ENCODE measurements at places on chromosomes 1 and 21. TPM values are rescaled to one million over a fixed set of nuclear protein-coding genes. Genes with fewer than 3 reads are reported as not detected.

- DNase-seq, result no peak
- H3K4me1 ChIP-seq, result peaks cover 12% of the 10 kb centered on the region
- no peak overlapping the region for H3K27ac ChIP-seq
- peaks cover 4% of the 10 kb centered on the region for H3K36me3 ChIP-seq
Measured at GRCh38 chr1:204454476-204454875, 40.1 kb downstream of the PIK3C2B start.

GRCh38 chr1:55180075-55180670 is 35.0 kb downstream of the USP24 start:
- no peak overlapping the region for H3K27ac ChIP-seq
- peaks cover 15% of the 10 kb centered on the region for H3K36me3 ChIP-seq
- no peaks in the 10 kb centered on the region for H3K27me3 ChIP-seq
- DNase-seq, result no peak
- no peak overlapping the region for H3K4me3 ChIP-seq

DNA sequence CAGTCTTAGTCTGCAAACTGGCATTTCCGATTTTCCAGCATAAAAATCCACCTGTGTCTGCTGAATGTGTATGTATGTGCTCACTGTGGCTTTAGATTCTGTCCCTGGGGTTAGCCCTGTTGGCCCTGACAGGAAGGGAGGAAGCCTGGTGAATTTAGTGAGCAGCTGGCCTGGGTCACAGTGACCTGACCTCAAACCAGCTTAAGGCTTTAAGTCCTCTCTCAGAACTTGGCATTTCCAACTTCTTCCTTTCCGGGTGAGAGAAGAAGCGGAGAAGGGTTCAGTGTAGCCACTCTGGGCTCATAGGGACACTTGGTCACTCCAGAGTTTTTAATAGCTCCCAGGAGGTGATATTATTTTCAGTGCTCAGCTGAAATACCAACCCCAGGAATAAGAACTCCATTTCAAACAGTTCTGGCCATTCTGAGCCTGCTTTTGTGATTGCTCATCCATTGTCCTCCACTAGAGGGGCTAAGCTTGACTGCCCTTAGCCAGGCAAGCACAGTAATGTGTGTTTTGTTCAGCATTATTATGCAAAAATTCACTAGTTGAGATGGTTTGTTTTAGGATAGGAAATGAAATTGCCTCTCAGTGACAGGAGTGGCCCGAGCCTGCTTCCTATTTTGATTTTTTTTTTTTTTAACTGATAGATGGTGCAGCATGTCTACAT is 2.5 kb upstream of the OLFML3 start:
- H3K4me3 ChIP-seq, result no peak overlapping the region
- H3K36me3 ChIP-seq, result peaks cover 28% of the 10 kb centered on the region
- H3K4me1 ChIP-seq, result peaks cover 22% of the 10 kb centered on the region

DNA sequence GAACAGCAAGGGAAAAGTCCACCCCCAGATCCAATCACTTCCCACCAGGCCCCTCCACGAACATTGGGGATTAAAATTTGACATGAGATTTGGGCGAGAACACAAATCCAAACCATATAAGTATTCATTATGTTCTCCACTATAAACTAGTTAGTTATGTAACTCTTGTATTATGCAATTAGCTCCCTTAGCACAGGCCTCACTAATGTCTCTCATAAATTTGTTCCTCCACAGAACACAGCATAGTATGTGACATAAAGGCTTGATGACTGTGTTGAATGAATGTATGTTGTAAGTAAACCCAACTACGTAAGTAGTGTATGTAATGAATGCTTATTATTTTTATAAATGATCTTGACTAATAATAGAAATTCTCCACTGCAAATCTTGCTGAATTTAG is 223.3 kb upstream of the ZRANB2 start:
- H3K27ac ChIP-seq, result no peak overlapping the region
- no peak for DNase-seq
- H3K4me3 ChIP-seq, result no peak overlapping the region
- no peaks in the 10 kb centered on the region for H3K36me3 ChIP-seq
- no peaks in the 10 kb centered on the region for H3K4me1 ChIP-seq

- no peak for DNase-seq
- H3K4me3 ChIP-seq, result no peak overlapping the region
- H3K4me1 ChIP-seq, result no peaks in the 10 kb centered on the region
- no peaks in the 10 kb centered on the region for H3K36me3 ChIP-seq
- no peaks in the 10 kb centered on the region for H3K27me3 ChIP-seq
Measured at GRCh38 chr1:177247623-177248176, 76.9 kb downstream of the BRINP2 start.

GRCh38 chr1:19465650-19466049 is 19.7 kb downstream of the CAPZB start:
- no peak overlapping the region for H3K27ac ChIP-seq
- no peak for DNase-seq
- no peaks in the 10 kb centered on the region for H3K27me3 ChIP-seq
- H3K4me1 ChIP-seq, result peaks cover 48% of the 10 kb centered on the region
- no peak overlapping the region for H3K4me3 ChIP-seq

GRCh38 chr1:64387389-64388285 is 82.3 kb upstream of the CACHD1 start:
- H3K4me1 ChIP-seq, result no peaks in the 10 kb centered on the region
- no peak overlapping the region for H3K4me3 ChIP-seq
- no peaks in the 10 kb centered on the region for H3K27me3 ChIP-seq
- no peak overlapping the region for H3K27ac ChIP-seq
- no peak for DNase-seq

DNA sequence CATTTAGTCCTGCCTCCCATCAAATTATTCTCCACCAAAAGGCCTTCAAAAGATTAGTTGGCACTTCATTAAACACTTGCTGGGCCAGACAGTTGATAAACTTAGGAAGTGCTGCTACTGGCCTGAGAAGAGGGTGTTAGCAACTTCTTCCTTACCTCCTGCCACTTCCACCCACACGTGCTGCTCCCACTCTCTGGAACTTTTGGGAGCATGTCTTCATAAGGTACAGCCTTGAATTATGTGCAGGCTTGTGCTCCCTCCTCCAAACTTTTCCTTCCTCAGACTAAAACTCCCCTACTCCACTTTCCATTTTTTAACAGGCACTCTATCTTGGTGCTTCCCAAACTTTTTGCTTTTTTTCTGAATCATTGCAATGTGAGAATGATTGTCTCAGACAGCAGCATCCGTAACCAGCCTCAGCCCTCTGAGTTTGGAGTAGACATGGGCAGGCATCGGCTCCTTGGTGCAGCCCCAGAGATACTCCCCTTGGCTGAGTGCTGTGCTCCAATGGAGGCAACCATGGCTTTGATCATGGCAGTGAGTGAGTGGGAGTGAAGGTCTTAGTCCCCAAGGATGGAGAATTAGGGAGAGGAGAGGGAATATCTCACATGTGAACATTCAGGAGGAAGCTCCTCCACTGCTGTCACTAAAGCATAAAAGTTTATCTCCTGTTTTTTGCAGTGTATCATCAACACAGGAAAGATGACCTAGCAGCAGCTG is 8.7 kb upstream of the LELP1 start:
- H3K27me3 ChIP-seq, result no peaks in the 10 kb centered on the region
- DNase-seq, result no peak
- no peak overlapping the region for H3K4me3 ChIP-seq
- H3K4me1 ChIP-seq, result no peaks in the 10 kb centered on the region

GRCh38 chr1:230145505-230145899 is 78.5 kb downstream of the GALNT2 start:
- H3K27me3 ChIP-seq, result no peaks in the 10 kb centered on the region
- H3K27ac ChIP-seq, result no peak overlapping the region
- no peaks in the 10 kb centered on the region for H3K36me3 ChIP-seq
- no peak overlapping the region for H3K4me3 ChIP-seq
- DNase-seq, result no peak

- DNase-seq, result no peak
- no peaks in the 10 kb centered on the region for H3K27me3 ChIP-seq
- H3K4me3 ChIP-seq, result no peak overlapping the region
- H3K36me3 ChIP-seq, result peaks cover 2% of the 10 kb centered on the region
- H3K27ac ChIP-seq, result peak overlapping the region; percentile 11
- peaks cover 55% of the 10 kb centered on the region for H3K4me1 ChIP-seq
Measured at GRCh38 chr1:28326984-28327383, 1.9 kb upstream of the MED18 start.

DNA sequence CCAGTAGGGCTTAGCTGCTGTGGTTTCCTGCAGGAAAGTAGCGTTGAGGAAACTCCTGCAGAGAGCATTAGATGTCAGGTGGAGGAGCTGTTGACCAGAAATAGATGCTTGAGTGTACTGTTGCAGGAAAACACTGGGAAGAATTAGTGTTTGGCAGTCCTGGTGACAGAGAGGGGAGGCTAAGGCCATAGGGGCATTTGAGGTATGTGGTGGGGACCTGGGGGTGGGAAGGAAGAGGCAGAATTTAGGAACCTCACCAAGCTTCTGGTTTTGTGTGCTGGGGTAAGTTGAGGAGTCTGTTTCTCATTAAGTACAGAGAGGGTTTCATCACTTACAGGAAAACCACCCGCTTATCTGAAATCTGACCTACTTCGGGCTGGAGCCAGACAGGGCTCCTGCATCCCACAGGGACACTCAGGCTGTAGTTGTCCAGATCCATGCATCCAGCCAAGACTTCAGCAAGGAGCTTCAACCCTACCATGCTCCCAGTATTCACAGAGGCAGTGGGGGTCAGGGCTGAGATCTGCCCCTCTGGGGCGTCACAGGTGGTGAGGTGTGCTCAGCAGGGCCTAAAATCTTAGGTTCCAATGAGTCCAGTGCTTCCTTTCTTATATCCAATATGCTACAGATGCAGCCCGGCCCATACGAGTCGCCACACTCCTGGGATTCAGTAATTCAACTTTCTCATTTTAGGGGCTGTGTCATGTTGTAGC is 15.1 kb downstream of the SH2D2A start:
- no peaks in the 10 kb centered on the region for H3K27me3 ChIP-seq
- H3K4me3 ChIP-seq, result no peak overlapping the region
- no peak for DNase-seq
- peaks cover 3% of the 10 kb centered on the region for H3K4me1 ChIP-seq

Gene MECR
- total RNA-seq, result 24.9 TPM

Gene FCN3
- not detected for total RNA-seq

Gene SLC44A5
- 8.0 TPM for total RNA-seq
